Stimulated activated CD8-positive, alpha-beta memory T cell treated with anti-CD3 and anti-CD28 coated beads, Interleukin-2, amount 100 ng/mL, for 1 hour (primary cell): ENCODE measurements at places on chromosomes 6 and 20.

DNA sequence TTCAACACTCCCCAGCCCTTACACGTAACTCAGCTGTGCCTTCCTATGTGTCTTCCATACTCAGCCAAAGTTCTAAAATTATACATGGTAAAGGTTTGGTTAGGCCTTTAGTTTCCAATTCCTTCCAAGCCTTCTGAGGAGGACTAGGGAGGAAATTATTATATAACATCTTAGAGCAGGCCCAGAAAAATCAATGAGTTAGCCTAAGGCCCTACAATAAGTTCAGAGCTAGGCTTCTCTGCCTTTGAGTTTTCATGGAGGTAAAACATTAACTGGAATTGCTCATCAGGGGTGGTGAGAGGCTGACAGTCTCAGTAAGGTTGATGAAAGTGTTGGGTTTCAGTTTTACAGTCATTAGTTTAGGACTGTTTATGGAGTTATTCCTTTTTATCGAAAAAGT, 286.0 kb downstream of the ADGB start:
- no peak for DNase-seq

- no peak for DNase-seq
Observed at GRCh38 chr6:30670760-30671527, 1.9 kb downstream of the DHX16 start.

DNA sequence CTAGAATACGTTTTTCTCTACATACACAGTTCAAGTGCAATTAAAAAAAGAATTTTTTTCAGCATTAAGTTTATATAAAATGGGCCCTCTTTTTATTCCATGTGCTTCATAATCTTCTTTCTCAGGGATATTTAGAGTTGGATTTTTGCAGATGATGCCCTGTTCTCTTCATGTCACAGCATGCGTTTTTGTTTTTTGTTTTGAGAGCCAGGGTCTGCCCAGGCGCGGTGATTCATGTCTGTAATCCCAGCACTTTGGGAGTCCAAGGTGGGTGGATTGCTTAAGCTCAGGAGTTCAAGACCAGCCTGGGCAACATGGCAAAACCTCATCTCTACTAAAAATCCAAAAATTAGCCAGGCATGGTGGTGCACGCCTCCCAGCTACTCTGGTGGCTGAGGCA, 82.9 kb upstream of the PRND start:
- DNase-seq, result no peak

GRCh38 chr6:158808442-158808833, 10.7 kb downstream of the EZR start:
- DNase-seq, result no peak

DNA sequence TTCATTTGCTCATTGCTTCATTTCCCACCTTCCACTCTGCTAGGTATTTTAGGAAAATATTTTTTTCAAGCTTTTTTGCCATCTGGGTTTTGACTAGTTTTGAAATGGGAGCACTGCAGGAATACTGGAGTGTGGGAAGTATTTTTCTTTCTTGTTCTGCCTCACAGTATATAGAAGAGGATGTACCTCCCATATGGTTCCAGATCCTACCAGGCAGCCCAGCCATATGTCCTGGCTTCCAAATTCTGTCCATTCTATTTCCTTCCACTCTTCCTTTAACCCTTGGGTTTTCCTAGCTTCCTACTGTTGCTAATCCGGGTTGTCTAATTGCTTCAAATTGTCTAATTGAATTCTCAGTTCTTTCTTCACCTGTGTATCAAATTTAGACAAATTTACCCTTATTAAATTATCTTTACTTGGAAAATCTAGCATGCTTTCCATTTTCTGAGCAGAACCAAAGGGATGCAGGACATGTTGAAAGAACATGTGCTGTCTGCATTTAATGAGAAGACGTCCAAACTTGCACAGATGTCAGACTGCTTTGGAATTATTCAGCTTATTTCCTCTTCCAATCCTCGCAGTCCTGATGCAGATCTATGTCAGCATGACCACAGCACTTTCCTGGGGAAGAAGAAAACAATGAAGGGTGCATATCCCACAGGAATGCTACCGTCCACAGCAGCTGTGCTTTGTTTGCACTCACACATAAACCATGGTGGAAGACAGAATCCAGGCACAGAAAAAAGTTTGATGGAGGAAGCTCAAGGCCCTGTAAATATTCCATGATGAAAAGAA, 1273.9 kb upstream of the MAP3K7 start:
- no peak for DNase-seq

DNA sequence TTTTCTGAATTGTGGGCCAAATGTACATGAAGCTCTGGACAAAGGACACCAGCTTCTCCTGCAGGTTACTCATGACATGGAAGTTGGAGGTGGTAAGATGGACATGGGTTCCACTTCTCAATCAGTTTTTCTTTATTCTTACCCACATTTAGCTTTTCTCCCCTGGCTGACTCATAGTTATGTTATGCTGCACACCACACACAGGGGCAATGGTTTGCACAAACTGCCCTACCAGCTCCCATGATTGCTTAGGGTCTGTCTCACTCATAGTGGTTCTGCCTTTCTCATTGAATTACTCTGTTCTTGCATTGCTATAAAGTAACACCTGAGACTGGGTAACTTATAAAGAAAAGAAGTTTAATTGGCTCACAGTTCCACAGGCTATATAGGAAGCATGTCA, 4.5 kb upstream of the CD109 start:
- DNase-seq, result no peak

DNA sequence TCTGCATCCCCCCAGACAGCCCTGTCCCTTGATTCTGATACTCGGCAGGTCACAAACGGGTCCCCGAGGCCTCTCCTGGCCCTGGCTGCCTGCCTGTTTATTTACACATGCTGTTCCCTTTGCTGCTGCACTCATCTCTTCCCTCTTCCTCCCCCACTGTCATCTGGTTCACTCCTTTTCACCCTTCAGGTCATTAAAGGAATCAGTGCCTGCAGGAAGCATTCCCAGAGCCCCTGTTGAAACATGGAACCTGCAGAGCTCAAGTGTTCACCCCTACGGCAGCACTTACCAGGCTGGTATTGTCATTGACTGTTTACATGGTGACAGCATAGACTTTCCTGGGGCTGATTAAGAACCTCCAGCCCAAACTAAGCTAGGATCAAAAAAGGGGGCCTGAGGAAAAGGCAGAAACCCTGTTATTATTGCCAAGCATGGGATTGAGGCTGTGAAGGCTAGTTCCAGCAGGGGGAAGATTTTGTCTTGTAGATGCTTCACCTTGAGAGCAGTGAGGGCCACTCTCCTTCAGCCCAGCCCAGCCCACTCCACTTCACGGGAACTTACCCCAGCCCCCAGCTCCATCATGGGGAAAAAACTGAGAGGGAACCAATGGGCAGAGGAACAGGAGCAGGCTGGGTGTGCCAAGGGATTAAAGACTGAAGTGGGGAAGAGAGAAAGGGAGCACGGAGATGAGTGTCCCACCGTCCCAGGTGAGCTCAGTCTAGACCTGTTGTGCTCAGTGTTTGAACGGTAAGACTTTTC, 73.2 kb downstream of the JPH2 start:
- DNase-seq, result no peak

DNA sequence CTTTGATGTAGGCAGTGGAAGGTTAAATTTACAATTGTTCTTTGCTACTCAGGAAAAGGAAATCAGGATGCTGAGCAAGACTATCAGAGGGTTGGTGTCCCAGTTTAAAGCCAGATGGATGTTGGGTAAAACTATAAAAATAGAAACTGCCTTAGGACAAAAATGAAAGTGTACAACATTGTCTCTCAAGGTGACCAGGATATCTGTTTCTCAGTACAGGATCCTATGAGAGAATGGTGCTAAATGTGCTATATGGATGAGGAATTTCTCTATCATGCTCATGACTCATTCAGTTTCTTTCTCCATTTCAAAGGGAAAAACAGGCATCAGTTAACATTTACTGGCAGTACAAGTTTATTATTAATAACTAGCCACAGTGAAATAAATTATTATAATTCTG, 534.2 kb upstream of the GJE1 start:
- no peak for DNase-seq

- DNase-seq, result no peak
Observed at GRCh38 chr6:149335924-149336608, 18.6 kb downstream of the TAB2 start.

DNA sequence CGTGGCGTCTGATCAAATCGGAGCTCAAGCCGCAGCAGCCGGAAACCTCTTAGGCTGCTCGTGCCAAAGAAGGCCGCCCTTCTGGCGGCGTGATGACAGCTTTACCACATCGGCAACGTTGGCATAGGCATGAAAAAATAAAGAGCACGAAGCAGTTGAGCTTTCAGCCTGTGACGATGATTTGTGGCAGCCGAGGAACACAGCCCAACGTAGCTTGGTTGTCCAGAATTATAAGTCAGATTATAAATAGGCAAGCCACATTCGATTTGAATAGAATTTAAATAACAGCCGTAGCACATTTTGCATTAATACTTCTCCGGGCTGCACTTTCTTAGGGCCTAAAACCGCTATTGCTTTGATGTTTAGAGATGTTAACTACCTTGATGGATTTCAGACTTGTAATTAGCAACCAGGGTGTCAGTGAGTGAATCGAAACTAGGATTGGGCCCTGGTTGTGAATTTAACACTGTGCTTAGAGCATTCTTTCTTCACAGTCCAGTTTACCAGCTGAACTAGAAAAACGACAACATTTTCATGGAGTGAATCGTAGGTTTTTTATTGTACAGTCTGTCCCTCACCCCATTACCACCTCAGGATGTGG, 864 bp upstream of the BCLAF1 start:
- peak; percentile 63 for DNase-seq

GRCh38 chr6:98323605-98324004, 510.8 kb upstream of the POU3F2 start:
- no peak for DNase-seq

DNA sequence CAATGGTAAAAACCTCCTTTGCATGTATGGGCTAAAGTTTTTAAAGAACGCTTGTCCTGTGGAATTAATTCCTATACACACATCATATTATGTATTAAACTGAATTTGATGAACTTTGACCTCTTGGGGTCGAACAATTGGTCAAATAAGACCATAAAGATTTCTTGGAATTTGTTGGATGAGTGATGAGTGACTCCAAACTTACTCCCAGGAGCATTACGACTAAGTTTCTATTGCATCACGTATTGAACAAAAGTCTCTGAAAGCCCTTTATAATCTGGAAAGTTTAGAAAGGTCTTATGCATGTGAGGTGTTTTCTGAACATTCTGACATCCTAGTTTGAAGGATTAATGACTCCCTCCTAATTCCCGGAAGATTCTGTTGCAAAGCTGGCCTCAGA, 126.9 kb upstream of the BMP5 start:
- no peak for DNase-seq

DNA sequence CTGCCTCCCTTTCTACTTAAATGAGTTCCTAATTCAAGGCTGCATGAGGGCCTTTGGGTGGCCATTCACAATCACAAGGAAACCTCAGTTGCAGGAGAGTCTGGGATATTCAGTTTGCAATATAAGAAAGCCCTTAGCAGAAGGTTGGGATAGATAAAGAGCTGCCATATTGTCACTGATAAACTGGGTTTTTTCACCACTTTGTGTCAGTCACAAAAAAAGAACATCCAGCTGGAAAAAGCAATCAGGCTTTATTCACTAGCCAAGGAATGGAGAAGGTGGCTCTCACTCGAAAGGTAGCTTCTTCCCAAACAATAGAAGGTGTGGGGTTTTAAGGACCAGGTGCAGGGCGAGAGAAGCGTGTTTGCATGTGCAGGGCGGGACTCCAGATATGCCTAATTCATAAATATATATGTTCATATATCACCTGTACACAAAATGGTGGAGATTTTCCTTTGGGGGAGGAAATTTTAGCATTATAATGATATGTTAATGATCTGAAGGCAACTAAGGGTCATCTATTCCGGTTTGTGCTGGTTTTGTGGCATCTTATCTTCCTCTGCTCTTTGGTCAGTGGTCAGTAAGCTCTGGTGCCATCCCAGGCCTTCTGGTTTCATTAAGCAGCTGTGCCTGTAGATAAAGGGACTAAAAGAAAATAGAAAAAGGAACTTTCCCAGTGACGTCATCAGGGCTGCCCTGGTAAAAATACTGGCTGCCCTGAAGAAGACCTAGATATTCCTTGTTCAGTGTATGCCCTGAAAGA, 97.1 kb upstream of the IYD start:
- no peak for DNase-seq

- DNase-seq, result no peak
Observed at GRCh38 chr6:64590965-64591675, 955.5 kb downstream of the PHF3 start.

- DNase-seq, result no peak
Observed at GRCh38 chr6:133136177-133136880, 104.8 kb upstream of the EYA4 start.

GRCh38 chr6:136676075-136676474, 116.2 kb downstream of the MAP3K5 start:
- DNase-seq, result no peak

DNA sequence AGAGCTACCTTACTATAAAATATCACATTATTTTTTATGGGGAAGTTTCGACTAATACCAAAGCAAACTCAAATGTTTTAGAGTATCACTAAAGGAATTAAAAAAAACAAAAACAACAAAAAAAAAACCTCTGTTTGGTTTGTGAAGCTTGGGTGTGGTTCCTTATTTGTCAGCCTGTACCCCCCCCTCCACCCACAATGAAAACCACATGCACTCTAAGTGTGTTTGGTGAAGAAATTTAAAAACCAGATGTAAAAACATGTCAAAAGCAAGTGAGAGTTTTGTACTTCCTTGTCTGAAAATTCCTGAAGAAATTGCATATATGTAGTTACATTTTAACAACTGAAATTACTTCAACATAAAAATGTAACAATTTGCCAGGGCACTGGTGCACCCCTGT, 3.1 kb downstream of the STK38 start:
- DNase-seq, result peak; percentile 17

DNA sequence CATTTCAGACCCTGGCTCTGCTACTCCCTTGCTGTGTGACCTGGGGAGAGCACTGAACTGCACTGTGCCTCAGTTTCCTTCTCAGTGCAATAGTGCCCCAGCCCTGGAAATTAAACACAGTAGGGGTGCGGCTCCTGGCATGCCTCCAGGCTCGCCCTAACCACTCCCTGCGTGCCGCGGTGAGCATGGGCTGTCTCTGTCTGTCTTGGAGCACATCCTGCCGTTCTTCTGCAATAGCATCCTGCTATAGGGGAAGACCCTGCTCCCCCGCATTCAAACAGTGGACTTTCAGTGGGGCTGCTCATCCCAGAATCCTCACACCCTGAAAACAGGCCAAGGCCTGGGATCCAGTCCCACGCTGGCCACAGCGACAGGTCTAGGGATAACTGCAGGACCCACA, 129.5 kb downstream of the FOXC1 start:
- DNase-seq, result no peak

DNA sequence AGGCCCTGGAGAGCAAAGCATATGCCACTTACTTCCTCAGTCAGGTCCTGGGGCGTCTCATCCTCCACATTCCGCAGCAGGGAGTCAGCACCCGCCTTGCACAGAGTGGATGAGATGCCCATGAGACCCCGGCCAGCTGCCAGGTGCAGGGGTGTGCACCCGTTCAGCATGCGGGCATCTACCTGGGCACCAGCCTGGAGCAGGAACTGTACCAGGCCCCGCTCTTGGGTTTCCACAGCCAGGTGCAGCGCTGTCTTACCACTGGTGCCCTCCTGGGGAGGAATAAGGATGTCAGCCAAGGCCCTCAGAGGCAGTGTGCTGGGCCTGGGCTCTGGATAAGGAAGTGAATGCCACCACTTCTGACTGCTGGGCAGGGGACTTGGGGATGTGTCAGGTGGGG, 2.7 kb upstream of the SLC35B2 start:
- DNase-seq, result no peak
